Stomach (tissue), 19 donors: ENCODE measurements at places on chromosomes 6 and 20. TPM values are rescaled to one million over a fixed set of nuclear protein-coding genes. Genes with fewer than 3 reads are reported as not detected.

The BNIP5 gene
- 3.5 TPM for total RNA-seq

The EDN3 gene
- total RNA-seq: not detected

The CAGE1 gene
- not detected for total RNA-seq

The SLC22A2 gene
- total RNA-seq: not detected

The SMOC2 gene
- 132 TPM for total RNA-seq

The SLA2 gene
- 8.7 TPM for total RNA-seq

The HLA-G gene
- total RNA-seq: not detected

The PRL gene
- not detected for total RNA-seq

The PHACTR1 gene
- total RNA-seq: 6.4 TPM

The CGAS gene
- not detected for total RNA-seq

The DNMT3B gene
- total RNA-seq: 17.0 TPM

The CD109 gene
- 0.89 TPM for total RNA-seq

The GLO1 gene
- total RNA-seq: 40.8 TPM

The CST7 gene
- 2.2 TPM for total RNA-seq

The RFX6 gene
- 1.3 TPM for total RNA-seq

The GZF1 gene
- total RNA-seq: 10.3 TPM

The PREX1 gene
- 9.9 TPM for total RNA-seq

The PXT1 gene
- total RNA-seq: not detected

The TTK gene
- total RNA-seq: not detected

The DSN1 gene
- 13.4 TPM for total RNA-seq

The FAM217A gene
- not detected for total RNA-seq

The FAM83D gene
- 36.4 TPM for total RNA-seq

The GLP1R gene
- total RNA-seq: not detected

The SALL4 gene
- total RNA-seq: not detected

The MAP3K5 gene
- total RNA-seq: 24.5 TPM

The BMP5 gene
- 8.3 TPM for total RNA-seq

The TUBB1 gene
- total RNA-seq: 0.55 TPM

The MARCKS gene
- total RNA-seq: 19.8 TPM

The PNPLA1 gene
- total RNA-seq: not detected

The SLC24A3 gene
- 5.5 TPM for total RNA-seq

The PAK5 gene
- 0.92 TPM for total RNA-seq

The OSTM1 gene
- 420 TPM for total RNA-seq

The PGC gene
- 32,926 TPM for total RNA-seq

The PDE10A gene
- total RNA-seq: 58.2 TPM

The HFE gene
- 3.8 TPM for total RNA-seq
